ENCODE measurements at places on chromosomes 6 and 20. TPM values are rescaled to one million over a fixed set of nuclear protein-coding genes. Genes with fewer than 3 reads are reported as not detected.

- DNase-seq: no peak
Observed at GRCh38 chr6:15398633-15399275, 152.9 kb downstream of the JARID2 start.

DNA sequence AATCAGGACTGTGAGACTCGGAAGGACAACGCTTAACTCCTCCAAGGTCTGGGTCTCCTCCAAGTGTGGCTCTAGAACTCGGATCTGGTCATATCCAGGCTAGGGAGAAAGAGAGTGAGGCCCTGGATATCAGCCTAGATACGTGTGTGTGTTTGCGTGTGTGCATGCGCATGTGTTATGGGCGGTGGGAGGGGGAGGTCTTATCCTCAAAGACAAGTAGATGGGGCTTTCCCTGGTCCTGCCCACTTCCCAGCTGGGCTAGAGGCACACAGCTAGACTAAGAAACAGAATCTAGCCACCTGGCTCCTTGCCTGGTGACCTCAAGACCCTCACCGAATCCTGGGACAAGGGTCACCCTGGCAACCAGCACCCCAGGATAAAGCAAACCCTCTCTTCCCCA lies 13.2 kb downstream of the CPNE5 start:
- DNase-seq: no peak

GRCh38 chr6:166504100-166504499 lies 82.4 kb downstream of the RAMACL start:
- no peak for DNase-seq

DNA sequence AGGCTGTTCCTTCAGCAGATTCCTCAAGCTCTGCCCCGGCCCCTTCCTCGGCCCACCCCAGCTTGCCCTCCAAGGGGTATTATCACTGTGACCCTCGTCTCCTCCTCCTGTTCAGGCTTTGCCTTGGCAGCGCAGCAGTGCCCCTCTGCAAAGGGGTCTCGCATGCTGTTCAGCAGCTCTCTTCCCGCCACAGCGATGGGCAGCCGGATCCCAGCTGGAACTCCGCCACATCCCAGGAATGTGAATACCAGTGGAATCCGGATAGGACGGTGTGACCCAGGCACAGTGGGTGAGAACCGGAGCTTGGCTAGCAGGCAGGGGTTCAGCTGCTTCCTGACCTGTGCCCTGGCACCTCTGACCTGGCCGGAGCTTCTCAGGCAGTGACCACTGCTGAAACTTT lies 52.9 kb downstream of the RNASET2 start:
- no peak for DNase-seq

DNA sequence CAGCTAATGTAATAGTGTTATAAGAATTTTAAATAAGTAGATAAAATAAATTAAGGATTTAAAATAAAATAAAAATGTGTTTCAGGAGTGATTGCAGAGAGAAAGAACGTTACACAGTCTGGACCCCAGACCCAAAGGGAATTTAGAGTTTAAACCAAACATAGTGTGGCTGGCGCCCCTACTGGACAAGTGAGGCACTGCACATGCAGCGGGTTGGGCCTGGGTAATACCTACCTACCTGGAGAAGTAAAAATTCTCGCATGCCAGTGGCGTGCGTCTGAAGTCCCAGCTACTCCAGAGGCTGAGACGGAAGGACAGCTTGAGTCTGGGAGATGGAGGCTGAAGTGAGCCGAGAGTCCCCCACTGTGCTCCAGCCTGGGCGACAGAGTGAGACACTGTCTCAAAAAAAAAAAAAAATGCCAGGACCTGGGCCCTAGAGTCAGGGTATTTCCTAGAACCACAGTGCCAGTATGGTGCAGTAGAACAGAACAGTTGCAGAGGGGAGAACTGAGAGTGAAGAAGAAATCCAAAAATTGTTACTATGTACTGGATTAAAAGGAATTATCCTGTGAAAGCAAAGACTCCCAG lies 71.4 kb upstream of the TCF21 start:
- peak; percentile 16 for DNase-seq

GRCh38 chr6:147618927-147619326 lies 110.4 kb downstream of the SAMD5 start:
- DNase-seq: no peak

- no peak for DNase-seq
Observed at GRCh38 chr20:5845681-5846615, 95.7 kb downstream of the SHLD1 start.

DNA sequence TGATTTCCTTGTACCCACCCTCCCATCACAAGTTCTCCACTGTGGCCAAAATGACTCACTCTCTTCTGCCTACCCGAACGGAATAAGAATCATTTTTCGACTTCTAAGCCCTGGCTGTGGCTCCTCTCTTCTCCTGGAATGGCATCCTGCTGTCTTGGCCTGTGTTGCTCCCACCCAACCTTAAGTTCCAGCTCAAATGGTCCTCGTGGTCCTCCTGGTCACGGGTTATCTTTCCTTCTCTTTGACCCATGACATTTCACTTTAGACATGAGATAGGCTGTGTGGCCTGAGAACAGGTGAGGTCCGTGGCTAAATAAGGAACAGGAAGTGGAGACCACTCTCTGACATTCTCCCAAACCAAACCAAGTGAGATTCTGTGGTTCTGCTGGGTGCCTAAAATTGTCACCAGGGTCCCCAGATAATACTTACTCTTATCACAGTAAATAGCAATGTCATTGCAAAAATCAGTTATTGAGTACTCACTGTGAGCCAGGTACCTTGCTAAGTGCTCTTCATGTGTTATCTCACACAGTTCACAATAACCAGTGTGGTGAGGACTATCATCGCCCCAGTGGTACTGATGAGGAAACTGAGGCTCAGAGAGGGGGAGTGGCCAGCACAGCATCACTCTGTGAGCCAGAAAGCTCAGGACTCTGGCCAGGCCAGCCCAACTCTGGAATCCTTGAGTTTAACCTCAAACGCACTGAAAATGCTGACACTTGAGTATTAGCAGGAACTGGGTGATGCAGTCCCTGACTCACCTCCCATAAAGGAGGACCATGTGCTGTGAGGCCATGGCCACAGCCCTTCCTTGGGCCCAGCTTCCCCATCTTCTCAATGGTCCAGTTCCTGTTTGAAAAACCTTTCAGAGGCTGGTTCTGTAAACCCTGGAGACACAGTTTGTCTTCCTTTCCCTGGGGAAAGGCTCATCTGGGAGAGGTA lies 74.8 kb upstream of the SIRPA start:
- no peak for DNase-seq

- DNase-seq: no peak
Observed at GRCh38 chr20:48100483-48100882, 315.2 kb upstream of the SULF2 start.

DNA sequence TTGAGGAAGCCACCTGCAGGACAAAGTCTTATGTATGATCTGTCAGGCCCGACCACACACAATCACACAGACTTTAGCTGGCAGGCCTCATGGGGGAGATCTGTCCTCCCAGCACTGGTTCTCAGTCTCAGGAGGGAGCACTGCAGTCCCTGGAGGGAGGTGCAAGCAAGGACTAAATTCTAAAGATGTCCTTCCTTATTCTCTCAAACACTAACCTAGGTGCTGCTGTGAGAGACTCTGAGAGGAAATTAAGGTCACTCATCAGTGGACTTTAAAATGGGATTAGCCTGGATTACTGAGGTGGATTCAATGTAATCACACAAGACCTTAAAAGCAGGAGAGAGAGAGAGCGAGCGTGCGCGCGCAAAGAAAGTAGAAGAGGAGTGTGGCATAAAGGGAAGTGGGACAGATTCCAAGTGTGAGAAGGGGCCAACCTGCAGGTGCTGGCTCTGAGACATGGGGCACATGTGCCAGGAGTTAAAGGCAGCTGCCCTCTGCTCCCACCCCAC lies 14.3 kb downstream of the GLO1 start:
- peak; percentile 27 for DNase-seq

DNA sequence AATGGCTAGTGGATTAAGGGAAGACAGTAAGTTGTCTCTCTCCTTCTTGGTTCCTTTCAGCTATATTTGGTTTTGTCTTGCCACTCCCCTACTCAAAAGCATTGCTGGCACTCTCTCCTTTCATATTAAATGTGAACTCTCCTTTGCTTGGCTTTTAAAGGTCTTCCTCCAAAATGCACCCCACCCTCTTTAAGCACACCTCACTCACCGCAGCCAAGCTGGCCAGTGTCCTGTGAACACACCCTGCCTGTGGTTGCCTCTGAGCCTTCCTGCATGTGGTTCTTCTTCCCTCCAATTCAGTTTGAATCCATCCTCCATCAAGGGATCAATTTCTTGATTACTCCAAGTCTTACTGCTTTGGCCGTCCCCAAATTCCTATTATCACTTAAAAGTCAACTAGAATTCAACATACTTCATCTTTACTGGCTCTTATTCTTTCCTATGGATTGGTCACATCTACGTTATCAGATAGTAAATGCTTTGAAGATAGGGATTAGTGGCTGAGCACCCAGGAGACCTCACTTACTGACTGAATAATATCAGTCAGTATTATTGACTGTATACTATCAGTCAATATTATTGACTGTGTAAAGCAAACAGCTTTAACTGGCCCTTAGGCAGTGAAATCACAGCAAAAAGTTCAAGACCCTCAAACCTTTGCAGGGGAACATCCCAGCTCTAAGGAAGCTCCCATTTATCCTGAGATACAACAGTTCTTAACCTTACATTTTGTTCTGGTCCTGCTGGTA lies 41.6 kb upstream of the SPDEF start:
- no peak for DNase-seq

DNA sequence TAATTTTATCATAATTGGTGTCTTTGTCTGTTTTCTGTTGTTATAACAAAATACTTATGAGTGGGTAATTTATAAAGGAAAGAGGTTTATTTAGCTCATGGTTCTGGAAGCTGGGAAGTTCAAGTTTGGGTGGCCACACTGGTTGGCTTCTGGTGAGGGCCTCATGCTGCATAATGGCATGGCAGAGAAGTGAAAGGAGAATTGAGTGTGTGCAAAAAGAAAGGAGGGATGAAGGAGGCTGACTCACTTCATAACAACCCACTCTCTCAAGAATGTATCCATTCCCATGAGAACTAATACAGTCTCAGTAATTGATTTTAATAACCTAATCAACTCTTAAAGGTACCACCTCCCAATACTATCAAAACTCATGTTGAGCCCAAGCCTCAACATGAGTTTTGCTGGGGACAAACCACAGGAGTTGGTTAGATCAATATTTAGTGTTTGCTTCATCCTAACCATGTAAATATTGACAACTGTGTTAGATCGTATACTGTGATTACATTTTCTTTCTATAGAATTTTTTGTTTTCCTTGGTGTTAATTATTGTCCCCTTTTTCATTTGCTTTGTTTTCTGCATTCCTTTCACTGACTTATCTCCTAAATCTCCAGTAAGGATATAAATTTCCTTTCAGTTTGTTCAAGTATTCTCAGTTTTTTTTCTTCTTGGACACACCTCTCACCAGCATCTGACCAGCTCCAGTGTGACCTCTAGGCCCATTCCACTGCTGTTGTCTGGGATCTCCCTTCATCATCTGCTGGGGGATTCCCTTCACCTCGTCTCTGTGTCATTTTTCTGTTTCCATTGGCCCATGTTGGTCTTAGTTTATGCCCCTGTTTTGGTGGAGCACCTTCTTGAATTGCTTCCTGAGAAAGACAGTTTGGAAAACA lies 54.8 kb upstream of the SCGN start:
- no peak for DNase-seq

DNA sequence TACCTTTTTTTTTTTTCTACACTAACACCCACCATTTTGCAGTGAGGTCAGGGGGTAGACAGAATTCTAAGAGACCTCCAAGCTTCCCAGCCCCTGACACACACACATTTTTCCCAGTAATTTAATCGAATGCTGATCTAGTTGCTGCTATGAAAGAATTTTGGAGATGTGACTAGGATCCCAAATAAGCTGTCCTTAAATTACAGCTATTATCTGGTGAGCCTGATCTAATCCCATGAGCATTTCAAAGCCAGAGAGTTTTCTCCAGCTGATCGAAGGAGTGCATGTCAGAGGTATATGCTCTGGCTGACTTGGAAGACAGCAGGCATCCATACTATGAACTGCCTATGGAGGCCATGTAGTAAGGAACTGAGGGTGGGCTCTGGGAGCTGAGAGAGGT lies 503.8 kb upstream of the MARCKS start:
- no peak for DNase-seq

DNA sequence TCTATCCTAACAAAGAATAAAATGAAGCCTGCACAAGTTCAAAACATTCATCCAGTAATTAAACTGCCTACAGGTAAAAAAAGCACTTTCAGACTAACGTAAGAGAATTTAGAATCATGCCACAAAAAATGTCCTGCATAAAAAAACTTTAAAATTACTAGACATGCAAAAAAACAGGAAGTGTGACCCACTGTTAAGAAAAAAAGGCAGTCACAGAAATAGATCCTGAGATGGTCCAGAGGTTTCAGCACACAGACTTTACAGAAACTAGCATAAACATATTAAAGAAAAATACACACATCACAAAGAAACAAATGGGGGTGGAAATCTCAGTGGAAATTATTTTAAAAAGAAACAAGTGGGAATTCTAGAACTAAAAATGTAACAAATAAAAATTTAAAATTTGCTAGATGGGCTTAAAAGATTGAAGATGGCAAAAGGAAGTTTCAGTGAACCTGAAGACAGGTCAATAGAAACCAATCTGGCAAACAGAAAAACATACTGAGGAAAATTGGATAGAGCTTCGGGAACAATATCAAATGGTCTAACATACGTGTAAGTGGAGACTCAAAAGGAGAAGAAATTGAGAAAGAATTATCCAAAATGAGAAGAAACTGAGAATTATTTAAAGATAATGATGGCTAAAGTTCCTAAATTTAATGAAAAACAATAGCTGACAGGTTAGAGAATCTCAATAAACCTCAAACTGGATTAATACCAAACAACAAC lies 3.4 kb upstream of the ZNF133 start:
- no peak for DNase-seq

Gene TBX18
- 0.79 TPM for total RNA-seq

Gene C6orf52
- total RNA-seq: not detected

Gene SLC13A3
- not detected for total RNA-seq

Gene LRFN2
- total RNA-seq: 0.41 TPM

Gene HLA-DMB
- 17.6 TPM for total RNA-seq

Gene CRISP2
- total RNA-seq: not detected

Gene CLPSL1
- not detected for total RNA-seq
